ENCODE measurements at places on chromosomes 2 and 18.

DNA sequence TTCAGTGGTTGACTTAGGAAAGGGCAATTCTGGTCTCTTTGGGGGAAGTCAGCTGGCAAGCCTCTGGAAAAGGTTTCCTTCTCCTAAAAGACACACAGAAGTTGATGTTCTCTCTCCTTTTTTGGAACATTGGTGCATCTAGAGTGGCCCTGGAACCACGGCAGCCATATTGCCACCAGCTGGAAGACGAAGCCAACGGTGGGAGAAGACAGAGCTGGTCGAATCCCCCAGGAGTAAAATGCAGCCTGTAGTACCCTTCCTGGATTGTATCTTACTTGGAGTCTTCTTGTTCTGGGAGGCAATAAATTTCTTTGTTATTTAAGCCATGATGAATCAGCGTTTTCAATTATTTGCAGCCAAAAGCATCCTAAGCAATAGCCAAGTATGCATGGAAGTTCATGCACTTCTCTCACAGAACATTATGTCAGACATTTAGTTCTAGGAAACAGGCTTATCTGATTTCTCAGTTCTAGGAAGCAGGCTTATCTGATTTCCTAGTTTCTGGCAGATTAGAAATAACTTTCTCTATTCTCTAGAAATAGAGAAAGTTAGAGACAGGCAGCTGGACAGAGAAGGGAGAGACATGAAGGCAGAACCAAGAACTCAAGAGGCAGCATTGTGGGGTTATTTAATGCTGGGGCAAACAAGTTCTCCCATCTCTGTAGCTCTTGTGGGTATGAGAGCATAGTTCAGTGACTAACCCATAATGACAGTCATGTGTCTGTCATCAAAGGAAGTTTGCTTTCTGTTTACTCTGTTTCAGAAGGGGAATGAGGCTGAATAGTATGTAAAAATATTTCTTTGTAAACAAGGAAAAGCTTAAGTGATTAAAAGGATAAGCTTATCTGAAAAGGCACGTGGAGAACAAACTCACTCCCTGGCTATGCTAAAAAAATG lies 40.5 kb upstream of the NABP1 start:
- no peak for DNase-seq

GRCh38 chr2:185188656-185189055 lies 549.9 kb upstream of the FSIP2 start:
- DNase-seq = no peak

- DNase-seq = no peak
These were observed 278.7 kb downstream of the BCL2 start for GRCh38 chr18:63040788-63041410.

DNA sequence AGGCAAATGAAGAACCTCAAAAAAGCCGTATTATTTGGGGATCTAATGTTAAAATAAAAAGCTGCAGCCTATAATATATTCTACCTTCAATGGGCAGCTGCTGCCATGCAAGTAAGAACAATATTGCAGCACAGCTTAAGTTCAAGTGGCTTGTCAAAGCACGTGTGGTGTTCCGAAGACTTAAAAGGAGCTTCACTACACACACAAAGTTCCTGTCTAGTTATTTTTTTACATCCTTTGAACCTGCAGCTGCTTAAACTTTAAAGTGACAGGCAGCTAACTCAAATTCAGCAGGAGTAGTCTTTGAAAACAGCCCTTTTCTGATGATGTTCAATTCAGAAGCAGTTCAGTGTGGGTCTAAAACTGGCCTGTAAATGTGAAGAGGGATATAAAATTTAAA lies 85.8 kb upstream of the XIRP2 start:
- DNase-seq = no peak

DNA sequence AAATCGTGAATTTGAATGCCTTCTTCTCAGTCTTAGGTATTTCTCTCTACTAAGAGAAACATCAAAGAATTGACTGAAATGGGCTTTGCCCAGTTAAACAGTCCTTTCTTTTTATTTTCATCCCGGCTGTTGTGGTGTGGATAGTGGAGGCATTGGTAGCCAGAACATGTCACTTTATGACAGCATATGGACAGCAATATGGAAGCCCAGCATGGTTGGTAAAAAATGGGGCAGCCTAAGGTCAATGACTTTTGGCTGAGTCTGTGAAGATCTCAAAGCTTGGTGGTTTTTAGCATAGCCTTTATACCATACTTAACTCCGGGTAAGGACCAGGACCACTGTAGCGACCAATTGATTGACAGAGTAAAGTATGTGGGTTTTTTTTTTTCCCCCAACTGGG lies 3.2 kb downstream of the CERS6 start:
- no peak for DNase-seq

- no peak for DNase-seq
These were observed 242.4 kb downstream of the KLHL29 start for GRCh38 chr2:23627236-23628009.

GRCh38 chr2:120344214-120344975 lies 1.5 kb upstream of the INHBB start:
- DNase-seq = no peak

GRCh38 chr2:234548695-234549420 lies 52.0 kb upstream of the ARL4C start:
- no peak for DNase-seq

DNA sequence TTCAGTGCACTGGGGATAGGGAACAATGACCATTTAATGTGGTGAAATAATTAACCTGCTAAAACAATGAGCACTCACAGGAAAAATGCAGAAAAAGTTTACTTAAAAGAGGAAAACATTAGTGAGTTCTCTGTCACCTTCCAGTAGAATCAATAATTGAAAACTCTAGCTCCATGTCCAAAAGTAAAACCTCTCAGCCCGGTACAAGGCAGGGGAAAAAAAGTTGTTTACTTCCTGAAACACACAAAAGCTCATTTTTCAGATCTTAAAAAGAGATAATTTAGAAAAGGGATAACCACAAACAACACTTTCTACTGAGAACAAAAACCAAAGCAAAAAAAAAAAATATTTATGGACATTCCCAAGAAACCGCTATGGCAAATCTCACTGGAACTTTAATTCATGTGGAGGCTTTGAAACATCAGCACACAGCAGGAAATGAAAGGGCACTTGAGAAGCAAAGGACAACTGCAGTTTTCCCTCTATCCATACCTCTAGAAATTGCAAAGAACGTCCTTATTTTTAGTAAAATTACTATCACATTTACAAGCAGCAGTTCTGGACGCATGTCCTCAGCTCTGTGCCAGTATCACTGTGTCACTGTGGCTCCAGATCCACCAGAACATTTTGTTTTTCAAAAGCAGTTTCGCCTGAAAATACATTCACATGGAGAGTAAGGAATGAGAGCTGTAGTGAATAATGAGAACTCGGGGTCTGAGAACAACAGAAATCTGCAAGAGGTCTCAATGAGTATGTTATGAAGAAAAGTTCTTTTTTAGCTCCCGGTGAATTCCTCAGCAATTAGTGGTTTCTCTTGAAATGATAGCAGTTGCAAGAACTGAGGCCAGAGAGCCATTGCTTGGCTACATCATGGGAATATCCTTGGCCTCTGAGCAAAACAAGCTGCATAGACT lies 44.7 kb upstream of the DNAH7 start:
- no peak for DNase-seq

DNA sequence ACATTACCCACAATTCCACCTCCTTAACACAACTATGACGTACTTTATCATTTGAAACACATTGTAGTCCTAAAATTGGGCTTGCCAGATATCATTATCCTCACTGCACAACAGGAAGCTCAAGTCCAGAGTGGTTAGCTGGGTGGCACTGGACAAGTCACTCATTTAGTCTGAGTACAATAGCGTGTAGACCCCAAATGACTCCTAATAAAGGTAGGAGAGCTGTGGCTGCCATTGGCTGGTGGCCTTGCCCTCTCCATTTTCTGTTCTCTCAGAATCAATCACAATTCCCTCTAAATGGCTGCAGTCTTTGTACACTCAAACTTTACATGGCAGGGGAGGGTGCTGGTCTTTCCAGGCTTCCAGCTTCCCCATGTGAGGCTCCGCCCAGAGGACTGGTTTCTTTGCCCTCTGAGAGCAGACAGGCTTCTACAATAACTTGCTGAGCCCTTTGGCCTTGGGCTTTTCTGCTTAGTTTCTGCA lies 11.7 kb downstream of the PSTPIP2 start:
- DNase-seq = no peak

DNA sequence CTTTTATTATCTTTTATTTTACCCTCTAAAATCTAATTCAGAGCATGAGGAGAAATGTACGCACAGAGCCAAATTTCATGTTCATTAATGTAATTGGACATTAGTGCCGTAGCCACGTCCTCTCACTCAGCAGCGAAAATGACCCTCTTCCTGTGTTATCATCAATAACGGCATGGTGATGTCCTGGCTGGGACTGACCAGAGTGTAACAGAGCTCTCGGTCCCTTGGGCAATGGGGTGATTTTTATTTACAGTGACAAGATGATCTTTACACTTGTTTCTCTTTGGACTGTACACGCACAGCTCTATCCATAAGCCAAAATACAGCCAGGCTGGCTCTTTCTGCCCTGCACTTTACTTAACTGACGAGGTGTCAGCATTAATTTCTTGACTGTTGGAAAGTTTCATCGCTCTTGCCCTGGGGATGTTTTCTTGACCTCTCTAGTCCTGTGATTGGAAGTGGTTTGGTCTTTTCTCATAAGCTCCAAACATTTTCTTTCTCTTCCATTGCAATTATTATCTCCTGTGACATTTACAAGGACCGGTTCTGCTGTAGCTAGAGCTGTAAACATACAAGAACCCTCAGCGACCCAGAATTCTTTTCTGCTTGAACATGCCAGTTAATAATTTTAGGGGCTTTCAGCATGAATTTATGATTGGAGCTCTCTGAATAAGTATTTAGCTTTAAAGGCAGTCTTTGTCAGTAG lies 308.0 kb upstream of the PIK3C3 start:
- DNase-seq = no peak

- DNase-seq = no peak
These were observed 90.1 kb upstream of the NOL4 start for GRCh38 chr18:34314847-34315246.

GRCh38 chr2:131153529-131153928 lies 48.4 kb downstream of the PLEKHB2 start:
- no peak for DNase-seq

GRCh38 chr2:26438526-26438925 lies 36.8 kb downstream of the DRC1 start:
- no peak for DNase-seq

DNA sequence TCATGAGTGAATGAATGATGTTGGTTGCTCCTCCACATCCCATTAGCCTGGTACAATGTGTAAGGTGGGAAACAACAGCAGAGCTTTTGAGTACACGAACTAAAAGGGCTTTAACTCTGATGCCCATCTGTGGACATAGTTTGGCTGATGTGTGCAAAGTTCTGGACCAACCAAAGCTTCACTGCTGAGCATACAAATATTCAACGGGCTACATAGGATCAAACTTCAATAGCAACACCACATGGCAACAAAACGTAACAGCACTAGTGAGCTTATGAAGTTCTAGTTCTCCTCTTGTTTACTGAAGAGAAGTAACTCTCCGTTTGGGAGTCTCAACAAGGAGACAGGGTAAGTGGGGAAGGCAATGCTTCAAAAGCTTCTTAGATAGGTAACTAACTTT lies 20.4 kb downstream of the STAM2 start:
- DNase-seq = no peak

GRCh38 chr2:108993095-108993937 lies 4.3 kb upstream of the EDAR start:
- DNase-seq = no peak

DNA sequence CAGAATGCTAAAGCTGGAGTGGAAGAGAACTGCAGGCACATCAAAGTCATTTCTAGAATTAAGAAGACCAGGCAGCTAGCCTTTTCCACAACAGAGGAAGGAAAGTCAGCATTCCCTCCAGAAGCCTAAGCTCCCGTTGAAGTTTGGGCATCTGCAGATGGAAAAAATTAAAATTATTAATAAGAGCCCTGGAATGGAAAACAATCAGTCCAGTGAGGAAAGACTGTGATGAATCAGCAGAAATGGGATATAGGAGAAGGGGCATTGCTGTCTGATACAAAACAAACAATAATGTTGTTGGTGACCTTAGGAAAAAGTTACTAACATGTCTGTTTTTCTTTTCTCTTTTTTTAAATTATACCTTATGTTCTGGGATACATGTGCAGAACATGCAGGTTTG lies 450.7 kb upstream of the SLC14A2 start:
- no peak for DNase-seq

Measured in activated CD4-positive, CD25-positive, alpha-beta regulatory T cell (primary cell).